ENCODE measurements at places on chromosomes 12 and 14.

DNA sequence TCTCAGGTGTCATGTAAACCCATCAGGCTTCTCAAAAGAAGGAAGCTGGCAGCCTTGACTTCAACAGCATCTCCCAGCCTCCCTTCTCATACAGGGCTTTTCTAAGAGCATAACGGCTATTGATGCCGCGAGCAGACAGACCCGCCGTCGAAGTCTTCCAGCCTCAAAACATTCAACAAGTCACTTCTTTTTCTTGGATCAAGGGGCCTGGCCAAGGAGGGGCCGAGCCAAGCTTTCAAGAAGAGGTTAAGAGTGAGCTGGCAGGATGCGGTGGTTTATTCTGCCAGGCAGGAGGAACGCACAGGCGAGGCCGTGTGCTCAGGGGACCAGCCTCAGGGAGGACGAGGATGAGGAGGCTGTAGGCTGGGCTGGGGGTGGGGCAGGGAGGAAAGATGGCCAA lies 102.9 kb upstream of the RFLNA start:
- no peak for DNase-seq

GRCh38 chr14:39229222-39229543 lies 4.5 kb upstream of the MIA2 start:
- DNase-seq = no peak

DNA sequence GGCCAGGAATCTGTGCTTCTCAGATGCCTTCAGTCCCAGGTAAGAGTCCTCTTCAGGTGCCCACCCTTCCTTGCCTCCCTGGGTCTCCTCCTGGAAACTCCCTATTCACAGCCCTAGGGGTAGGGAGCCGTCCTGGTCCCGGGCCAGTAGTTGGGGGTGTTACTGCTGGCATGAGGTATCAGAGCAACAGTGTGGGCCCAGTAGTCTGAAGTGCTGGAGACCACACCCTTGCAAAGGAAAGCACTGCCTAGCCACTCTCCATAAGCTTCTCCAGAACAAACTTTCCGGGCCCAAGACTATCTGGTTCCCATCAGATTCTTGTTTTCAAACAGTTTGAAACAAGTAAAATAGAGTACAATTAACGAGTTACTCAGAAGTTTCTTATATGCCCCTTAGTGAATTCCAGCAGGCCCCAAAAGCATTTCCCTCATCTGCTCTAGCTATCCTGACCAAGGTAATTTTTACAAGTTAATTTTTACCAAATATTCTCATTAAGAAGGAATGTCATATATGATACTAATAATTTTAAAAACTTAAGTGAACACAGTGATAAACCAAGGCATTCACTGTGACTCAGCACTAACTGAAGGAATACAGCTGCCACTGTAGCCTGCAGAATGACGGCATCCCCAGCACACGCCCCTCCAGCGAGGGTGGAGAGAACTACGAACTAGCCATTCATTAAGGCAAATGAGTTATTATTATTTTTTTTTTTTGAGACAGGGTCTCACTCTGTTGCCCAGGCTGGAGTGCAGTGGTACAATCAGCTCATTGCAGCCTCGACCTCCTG lies 49.4 kb downstream of the MOK start:
- DNase-seq = no peak

DNA sequence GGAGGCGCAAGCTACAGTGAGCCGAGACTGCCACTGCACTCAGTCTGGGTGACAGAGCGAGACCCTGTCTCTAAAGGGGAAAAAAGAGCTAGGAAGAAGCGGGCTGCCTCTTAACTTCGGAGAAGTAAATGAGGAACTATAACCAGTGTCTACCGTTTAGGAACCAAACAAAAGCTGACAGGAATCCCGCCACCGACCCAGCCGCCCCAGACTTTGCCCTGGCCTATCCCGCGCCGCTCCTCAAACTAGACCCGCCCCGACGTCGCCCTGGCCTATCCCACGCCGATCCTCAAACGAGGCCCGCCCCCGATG lies 568 bp upstream of the SIVA1 start:
- no peak for DNase-seq

DNA sequence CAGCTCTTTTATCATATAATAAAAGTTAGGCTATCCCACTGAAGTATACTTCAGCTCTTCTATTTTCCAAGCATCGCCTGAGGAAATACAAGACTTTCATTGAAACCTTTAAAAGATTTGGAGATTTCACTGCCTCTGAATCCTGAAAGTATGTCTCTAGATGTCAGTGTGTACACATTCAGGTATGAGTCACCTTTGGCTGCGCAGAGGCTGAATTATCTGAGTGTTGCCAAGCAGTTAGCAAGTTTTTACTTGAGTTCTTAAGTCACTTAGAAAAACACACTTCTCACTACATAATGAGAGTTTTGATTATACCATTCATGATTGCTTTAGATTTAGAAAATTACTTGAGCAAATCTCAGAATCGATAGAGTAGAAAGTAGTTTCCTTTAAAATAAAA lies 210.3 kb downstream of the TMTC2 start:
- peak; percentile 24 for DNase-seq

- no peak for DNase-seq
Measured at GRCh38 chr12:116266168-116266601, 11.3 kb downstream of the MED13L start.

- DNase-seq = no peak
Measured at GRCh38 chr12:39919790-39920189, 186.1 kb downstream of the SLC2A13 start.

DNA sequence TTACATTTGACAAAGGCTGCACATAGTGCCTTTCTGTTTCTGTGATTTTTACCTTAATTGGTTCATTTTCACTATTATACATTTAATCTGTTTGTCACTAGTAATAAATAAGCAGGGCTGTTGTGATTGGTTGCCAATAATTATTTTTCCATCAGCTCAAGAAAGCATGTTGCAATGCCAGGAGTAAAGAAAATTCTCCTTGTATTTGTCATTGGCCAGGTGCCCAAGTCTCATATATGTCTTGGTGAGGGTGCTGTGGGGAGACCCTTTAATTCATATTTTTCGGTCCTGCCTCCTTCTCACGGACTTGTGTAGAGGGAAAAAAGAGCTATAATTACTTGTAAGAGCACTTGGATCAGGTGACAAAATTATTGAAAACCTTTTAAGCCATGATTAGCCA lies 108.0 kb downstream of the KITLG start:
- DNase-seq = no peak

GRCh38 chr14:68779761-68780323 lies 13.0 kb downstream of the ZFP36L1 start:
- no peak for DNase-seq

DNA sequence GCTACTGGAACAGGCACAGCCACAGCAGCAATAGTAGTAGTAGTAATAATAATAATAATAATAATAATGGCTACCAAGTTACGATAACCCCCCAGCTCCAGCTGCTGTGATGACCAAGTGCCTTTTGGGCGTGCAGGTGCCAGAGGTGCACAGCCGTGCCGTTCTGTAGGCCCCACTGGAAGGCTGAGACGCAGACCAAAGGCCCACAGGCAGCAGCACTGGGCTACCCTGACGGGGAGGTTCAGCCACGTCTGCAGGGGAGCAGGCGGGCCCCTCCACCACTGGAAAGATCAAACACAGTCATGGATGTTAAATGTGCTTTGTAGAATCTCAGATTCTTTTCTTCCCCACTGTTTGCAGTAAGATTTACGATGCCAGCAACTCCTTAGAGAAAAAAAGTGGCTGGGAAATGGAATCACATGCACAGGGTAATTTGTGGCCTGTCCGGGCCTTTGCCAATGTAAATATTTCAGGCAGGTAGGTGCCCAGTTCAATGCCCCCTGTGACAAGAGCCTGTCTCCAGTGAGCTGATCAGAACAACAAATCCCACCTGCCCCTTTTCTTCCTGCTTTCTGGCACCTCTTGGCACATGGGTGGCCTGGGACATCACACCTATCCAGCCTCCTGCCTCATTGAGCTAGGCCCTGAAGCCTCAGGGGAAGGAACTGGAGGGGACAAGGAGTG lies 32.6 kb downstream of the CCDC85C start:
- DNase-seq = no peak

GRCh38 chr14:79855789-79856188 lies 355.5 kb downstream of the DIO2 start:
- no peak for DNase-seq

DNA sequence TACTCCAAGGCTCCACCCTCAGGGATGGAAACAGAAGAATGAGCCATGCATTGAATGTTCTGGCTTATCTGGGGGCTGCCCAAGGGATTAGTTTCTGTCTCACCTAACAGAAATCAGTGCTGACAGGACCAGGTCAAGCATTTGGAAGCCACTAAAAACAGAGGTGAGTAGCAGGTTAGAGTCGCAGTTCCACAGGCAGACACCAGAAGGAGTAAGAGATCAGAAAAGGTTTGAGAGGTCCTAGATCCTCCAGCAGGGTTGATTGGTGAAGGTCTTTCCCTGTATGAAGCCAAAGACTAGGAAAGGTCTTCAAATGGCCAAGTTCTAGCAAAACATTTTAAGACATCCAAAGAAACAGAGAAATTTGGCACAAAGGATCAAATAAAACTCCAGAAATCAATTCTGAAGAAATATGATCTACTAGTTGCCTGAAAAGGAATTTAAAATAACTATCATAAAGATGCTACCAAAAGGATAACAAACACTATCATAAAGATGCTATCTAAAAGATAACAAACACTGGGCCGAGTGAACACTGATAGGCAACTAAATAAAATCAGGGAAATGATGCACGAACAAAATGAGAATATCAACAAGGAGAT lies 19.5 kb upstream of the TTC9 start:
- DNase-seq = no peak

DNA sequence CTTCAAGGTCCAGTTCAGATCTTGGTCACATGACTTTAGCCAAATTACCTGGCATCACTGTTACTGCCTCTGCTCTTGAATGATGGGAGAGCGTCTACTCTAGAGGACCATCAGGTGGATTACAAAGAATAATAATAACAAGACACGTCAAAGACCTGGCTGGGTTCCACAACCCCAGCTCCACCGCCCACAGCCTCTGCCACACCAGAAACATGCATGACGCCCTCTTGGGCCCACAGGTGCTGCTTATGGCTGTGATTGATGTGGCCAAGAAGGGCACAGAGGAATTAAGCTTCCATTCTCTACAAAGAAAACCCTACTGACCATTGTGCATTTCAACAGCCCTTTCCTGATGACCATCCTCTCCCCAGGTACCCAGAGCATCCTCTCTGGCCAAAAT lies 18.2 kb downstream of the SERPINA3 start:
- DNase-seq = no peak

GRCh38 chr14:88188745-88189416 lies 134.2 kb downstream of the KCNK10 start:
- no peak for DNase-seq

GRCh38 chr14:77102154-77102553 lies 4.1 kb downstream of the CIPC start:
- no peak for DNase-seq
